ENCODE measurements at places on chromosomes 4 and X. TPM values are rescaled to one million over a fixed set of nuclear protein-coding genes. Genes with fewer than 3 reads are reported as not detected.

- no peak for DNase-seq
Measured at GRCh38 chr4:13570916-13571315, 26.6 kb upstream of the NKX3-2 start.

DNA sequence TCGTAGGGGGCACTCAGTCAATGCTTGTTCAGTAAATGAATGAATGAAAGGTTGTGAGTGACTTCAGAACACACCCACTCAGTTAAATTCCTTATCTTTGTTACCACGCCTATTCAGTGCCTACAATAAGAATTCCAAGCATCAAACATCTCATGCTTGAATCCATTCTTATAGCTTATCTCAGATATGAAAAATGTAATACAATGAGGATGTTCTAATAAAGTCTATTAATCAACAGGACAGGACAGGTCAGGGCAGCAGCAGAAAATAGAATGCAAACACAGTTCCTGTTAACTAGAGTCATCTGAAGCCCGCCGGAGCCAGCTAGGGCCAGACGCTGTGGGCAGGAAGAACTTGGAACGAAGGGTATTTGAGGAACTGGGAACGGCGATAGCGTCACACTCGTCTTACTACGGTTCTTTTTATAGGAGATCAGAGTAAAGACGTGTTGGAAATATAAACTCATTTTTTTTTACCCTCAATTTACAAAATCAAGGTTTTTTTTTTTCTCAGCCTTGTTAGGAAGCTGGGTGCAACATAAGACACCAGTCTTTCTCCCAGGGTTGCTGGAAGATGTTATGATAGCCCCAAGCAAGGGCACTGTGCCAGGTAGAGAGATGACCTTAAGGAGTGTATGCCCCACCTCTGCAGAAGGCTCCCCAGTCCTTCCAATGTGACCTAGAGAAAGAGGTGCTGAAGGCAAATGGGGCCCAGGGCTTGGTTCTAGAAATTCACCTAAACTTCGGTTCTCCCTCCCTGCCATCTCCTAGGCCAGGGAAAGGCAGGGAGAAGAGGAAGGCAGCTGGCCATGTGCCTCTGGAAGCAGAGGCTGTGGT is 48.3 kb downstream of the SEL1L3 start:
- DNase-seq: no peak

- DNase-seq: peak; percentile 75
Measured at GRCh38 chr4:2817701-2818350, 24.9 kb downstream of the SH3BP2 start.

DNA sequence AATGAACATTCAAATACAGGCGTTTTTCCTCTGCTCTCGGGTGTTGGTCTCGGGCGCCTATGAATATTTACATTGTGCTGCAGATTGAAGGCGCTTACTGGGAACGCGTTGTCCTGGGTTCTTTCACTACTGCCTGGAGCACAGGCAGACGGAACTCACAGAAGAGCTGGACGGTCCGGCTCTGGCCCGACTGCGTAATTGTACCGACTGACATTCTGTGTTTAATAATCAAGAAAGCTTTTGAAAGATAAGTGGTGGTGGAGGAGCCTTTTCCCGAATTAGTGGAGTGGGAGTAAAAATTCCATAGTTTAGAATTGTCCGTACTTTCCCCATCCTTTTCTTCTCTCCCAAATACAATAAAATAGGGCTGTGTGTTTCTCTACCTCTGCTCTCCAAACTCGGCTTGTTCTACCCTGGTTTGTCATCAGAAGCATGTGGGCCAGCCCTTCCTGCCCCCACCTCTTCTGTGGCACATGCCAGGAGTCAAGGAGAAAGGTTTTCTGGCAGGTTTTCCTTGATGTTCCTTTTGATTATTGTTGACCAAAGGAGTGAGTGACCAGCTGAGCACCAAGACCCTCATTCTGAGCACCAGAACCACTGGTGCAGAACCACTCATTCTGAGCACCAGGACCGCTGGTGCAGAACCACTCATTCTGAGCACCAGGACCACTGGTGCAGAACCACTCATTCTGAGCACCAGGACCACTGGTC is 2.3 kb downstream of the FHDC1 start:
- no peak for DNase-seq

- no peak for DNase-seq
Measured at GRCh38 chr4:181173046-181173445, 1070.2 kb upstream of the TENM3 start.

- DNase-seq: no peak
Measured at GRCh38 chr4:169622566-169622965, 2.2 kb downstream of the CLCN3 start.

Gene CCDC149
- not detected for total RNA-seq

Gene SGMS2
- 0.80 TPM for total RNA-seq

Gene MAGEC3
- not detected for total RNA-seq

Gene TCEAL6
- total RNA-seq: not detected

Measured in activated CD4-positive, alpha-beta T cell treated with anti-CD3 and anti-CD28 coated beads, Interleukin-2, amount 10 ng/mL, durations not matched to agents 24 days and 14 days (primary cell).